ENCODE measurements at places on chromosomes 3 and 15. TPM values are rescaled to one million over a fixed set of nuclear protein-coding genes. Genes with fewer than 3 reads are reported as not detected.

GRCh38 chr15:92921215-92922131 is 21.3 kb downstream of the CHD2 start:
- DNase-seq, result no peak

GRCh38 chr3:184730924-184731323 is 19.1 kb upstream of the MAGEF1 start:
- DNase-seq, result no peak

GRCh38 chr15:88493844-88494243 is 26.3 kb downstream of the MRPS11 start:
- no peak for DNase-seq

The SLC22A13 gene
- 0.73 TPM for total RNA-seq

The STXBP5L gene
- not detected for total RNA-seq

DNA sequence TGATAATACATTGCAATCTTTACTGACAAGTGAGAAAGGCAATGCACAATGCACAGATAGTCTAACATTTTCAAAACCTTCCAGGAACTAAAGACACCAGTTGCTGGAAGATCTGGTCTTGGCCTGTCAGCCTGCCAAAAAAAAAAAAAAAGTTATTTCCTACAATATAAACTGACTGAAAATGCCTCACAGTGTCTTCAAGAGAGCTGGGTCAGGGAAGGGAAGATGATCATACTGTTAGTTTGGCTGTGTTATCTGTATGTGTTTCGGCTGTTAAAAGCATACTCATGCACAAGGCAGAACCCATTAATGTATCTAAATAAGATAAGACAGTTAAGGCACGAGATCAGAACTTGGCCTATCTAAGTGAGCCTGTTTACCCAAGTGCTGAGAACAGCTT is 673.4 kb downstream of the MECOM start:
- DNase-seq, result no peak

The GXYLT2 gene
- total RNA-seq, result not detected

GRCh38 chr3:181056136-181056732 is 66.7 kb upstream of the DNAJC19 start:
- no peak for DNase-seq

DNA sequence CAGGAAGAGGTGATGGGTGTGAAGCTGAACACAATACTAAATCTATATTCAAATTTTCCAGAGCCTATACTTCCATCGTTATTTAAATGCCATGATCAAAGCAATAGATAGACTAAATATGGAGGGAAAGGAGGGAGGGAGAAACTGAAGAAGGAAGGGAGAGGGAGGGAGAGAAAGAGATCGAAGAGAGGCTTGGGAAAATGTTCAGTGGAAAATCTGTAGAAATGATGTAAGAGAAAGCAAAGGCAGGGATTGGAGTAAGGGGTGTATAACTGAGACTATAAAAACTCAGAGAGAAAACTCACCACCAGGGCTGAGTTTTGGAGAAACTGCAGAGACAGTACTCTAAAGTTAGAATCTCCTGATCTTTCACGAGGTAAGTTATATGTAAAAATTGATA is at the start of gene OSTN:
OSTN (plus strand) TSS at position 310 of the 400 bp plus-strand sequence. CDS start 13,292 bp downstream, outside the sequence.
- DNase-seq, result no peak

The NR2F2 gene
- not detected for total RNA-seq

- DNase-seq, result no peak
Measured at GRCh38 chr3:68056556-68056955, 402.1 kb upstream of the SUCLG2 start.

The ROPN1B gene
- not detected for total RNA-seq

DNA sequence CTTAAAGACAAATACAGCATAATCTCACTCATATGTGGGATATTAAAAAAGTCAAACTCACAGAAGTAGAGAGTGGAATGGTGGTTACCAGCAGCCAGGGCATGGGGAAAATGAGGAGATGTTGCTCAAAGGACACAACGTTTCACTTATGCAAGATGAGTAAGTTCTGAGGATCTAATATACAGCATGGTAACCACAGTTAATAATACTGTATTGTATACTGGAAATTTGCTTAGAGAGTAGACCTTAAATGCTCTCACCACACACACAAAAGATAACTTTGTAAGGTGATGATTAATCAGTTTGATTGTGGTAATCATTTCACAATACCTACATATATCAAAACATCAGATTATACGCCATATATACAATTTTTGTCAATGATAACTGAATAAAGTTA is 60.0 kb downstream of the MYH15 start:
- no peak for DNase-seq

The C3orf52 gene
- 1.6 TPM for total RNA-seq

The SNX22 gene
- 0.73 TPM for total RNA-seq

The WNT7A gene
- 12.8 TPM for total RNA-seq

The RTP4 gene
- total RNA-seq, result 2.1 TPM

GRCh38 chr15:98144388-98144787 is 183.9 kb downstream of the ARRDC4 start:
- DNase-seq, result no peak

The PLCB2 gene
- total RNA-seq, result 242 TPM

GRCh38 chr3:187251599-187251998 is 39.9 kb downstream of the MASP1 start:
- DNase-seq, result no peak

The KNL1 gene
- 1.7 TPM for total RNA-seq

GRCh38 chr3:100586832-100587231 is 22.6 kb upstream of the ADGRG7 start:
- no peak for DNase-seq

The CADPS gene
- not detected for total RNA-seq

The TKT gene
- 106 TPM for total RNA-seq

The MYD88 gene
- total RNA-seq, result 63.3 TPM

DNA sequence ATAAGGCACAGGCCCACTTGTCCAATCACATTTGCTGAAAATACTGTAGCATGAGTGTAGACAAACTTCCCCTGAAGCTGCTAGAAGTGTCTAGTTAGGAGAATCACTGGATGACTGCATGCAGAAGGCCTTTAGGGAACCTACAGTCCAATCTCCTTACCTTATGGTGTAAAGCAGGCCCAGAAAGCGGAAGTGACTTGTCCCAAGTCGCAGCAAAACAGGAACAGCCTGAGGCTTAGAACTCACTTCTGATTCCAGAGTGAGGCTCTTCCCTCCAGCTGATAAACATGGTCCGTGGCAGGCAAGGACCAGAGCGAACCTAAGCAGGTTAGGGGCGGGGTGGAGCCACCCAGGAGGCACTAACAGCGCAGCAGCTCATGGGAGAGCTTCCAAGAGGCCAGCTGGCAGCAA is 2.5 kb downstream of the GRAMD2A start:
- DNase-seq, result no peak

- no peak for DNase-seq
Measured at GRCh38 chr3:151309566-151309965, 7.1 kb downstream of the GPR87 start.

- no peak for DNase-seq
Measured at GRCh38 chr15:79084308-79084968, 6.1 kb downstream of the RASGRF1 start.

GRCh38 chr3:106281221-106281620 is 412.4 kb upstream of the CBLB start:
- DNase-seq, result no peak

The PLSCR4 gene
- total RNA-seq, result 0.26 TPM

- DNase-seq, result no peak
Measured at GRCh38 chr15:91279486-91279885, 179.4 kb downstream of the SV2B start.

DNA sequence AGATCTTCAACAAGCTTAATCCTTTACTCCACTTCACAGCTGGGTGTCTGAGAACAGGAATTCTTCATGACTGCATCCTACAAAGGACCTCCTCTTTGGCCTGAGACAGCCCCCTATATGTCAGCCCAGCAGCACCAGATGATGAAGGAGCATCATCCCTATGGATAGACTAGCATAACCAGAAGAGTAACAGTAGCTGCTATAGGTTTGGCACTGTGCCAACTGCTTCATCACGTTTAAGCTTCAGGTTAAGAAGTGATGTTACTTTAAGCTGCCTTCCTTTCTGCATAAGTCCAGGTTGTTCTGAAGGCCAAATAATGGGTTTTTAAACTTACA is 50.6 kb downstream of the CMSS1 start:
- no peak for DNase-seq

The PLA2G4E gene
- total RNA-seq, result not detected

The ADCY5 gene
- not detected for total RNA-seq

- no peak for DNase-seq
Measured at GRCh38 chr3:187763850-187764648, 18.8 kb upstream of the BCL6 start.

DNA sequence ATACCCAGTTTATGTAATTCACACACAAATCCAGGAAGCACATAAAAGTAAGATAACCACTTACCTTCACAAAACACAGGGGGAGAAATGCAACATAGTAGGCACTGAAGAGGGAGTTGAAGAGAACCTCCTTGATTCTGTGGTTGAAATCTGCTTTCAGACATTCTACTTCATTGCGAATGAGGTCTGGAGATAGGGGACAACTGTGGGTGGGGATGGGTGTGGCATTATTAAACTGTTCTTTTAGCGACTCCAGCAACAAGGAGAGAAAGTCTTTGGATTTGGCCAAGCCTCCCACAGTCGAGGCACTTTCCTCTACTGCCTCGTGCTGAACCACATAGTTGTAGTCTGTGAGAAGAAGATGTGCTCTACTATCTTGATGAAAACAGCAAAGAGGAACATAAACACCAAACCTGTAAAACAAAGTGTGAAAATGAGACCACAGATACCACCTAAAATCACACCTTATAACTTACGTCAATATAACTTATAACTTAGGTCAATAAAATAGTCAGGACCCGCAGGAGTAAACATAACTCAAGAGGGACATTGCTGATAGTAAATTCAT is 25.6 kb downstream of the TMEM39A start:
- no peak for DNase-seq

- DNase-seq, result no peak
Measured at GRCh38 chr3:2856138-2857133, 253.7 kb downstream of the IL5RA start.

The GNB4 gene
- 0.73 TPM for total RNA-seq

The PPP1R14D gene
- total RNA-seq, result not detected

GRCh38 chr15:64213646-64214045 is 50.8 kb upstream of the PPIB start:
- no peak for DNase-seq

GRCh38 chr15:70494852-70495571 is 268.3 kb downstream of the UACA start:
- DNase-seq, result no peak

DNA sequence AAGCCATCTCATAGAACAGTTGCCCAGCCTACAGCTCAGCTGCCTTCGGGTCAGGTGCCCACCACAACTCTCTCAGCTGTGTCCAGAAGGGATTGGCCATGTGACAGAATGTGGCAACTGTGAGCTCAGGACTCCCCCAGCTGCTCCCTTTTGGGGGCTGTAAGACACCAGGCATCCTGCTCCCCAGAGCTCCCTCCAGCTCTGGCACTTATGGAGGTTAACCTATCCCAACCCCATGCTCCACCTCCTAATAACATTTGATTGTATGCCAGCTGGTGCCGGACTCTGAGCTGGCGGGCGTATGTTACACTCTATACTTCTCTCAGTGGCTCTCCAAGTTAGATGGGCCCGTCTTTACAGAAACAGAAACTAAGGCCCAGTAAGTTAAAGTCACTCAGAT is 222.8 kb downstream of the FAM43A start:
- DNase-seq, result no peak

The GOLGA6L10 gene
- 0.72 TPM for total RNA-seq

DNA sequence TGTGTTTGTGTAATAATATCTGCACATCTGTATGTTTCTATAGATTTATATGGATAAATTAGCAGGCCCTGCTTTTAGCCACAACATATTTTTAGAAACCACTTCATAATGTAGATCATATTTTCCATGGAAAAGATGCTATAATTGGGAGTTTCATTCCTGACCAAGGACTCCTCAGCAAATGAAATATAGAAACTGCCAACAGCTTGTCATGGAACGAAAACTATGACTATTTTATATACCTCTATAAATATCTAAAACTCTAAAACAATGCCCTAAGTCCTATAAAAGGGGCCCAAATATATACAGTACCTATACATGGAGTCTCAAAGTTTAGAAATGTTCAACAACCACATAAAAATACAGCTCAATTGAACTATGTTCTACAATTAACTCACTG is 27.9 kb downstream of the EID1 start:
- DNase-seq, result no peak

GRCh38 chr15:85704720-85705429 is 89.8 kb downstream of the KLHL25 start:
- no peak for DNase-seq

GRCh38 chr3:126373682-126374601 is 16.7 kb upstream of the KLF15 start:
- DNase-seq, result no peak

The GOLGA8S gene
- total RNA-seq, result 0.30 TPM

DNA sequence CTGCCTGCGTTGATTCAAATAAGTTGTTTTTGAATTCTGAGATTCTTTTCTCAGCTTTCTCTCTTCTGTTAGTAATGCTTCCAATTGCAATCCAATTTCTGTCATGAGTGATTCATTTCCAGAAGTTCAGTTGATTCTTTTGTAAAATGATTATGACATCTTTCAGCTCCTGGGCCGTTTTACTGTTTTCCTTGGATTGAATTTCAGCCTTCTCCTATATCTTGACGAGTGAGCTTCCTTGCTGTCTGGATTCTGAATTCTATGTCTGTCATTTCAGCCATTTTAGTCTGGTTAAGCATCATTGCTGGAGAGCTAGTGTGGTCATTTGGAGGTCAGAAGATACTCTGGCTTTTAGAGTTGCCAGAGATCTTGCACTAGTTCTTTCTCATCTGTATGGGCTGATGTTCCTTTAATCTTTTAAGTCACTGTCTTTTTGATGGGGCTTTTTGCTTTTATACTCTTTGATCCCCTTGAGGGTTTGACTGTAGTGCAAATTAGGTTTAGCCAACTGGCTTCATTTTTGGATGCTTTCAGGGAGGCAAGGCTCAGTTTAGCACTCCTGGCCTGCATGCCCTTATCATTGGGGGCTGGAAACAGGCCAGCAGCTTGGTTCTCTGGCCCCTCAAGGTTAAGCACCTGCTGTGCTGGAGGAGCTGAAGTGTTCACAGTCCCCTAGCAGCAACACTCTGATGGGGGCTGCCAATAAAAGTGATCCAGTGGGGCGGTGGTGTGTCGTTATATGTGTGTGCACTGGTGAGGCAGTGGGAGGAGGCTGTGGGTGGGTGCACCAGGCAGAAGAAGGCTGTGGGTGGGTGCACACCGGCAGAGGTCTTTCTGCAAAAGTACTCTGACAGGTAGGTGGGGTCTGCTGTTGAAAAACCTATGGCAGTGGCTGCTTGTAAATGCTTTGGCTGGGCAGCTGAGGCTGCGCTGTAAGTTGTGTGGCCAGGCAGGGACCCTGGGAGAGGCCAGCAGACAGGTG is 51.2 kb downstream of the MCTP2 start:
- no peak for DNase-seq

All from T-cell (primary cell).